Ascending aorta (tissue), 2 donors: ENCODE measurements at places on chromosomes 7 and 10. TPM values are rescaled to one million over a fixed set of nuclear protein-coding genes. Genes with fewer than 3 reads are reported as not detected.

DNA sequence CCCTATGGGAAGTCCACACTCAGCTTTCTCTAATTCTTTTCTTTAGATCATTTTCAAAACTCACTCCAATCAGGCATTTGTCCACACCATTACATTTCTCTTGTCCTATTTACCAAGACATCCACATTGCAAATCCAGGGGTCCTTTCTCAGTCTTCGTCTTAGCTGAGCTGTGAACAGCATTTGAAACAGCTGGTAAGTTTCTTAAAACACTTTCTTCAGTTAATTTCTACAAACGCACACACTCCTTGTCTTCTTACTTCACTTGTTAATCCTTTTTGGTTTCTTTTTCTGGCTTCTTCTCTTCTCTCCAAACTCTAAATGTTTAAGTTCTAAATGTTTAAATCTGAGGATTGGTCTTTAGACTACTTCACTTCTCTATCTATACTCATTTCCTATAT lies 769.3 kb downstream of the PHTF2 start:
- DNase-seq, result no peak

Gene ASIC3
- total RNA-seq, result not detected

GRCh38 chr7:43071604-43072003 lies 40.8 kb upstream of the HECW1 start:
- no peak for DNase-seq

GRCh38 chr7:92769394-92769699 lies 67.0 kb downstream of the CDK6 start:
- no peak for DNase-seq
